PC-9 (cell line): ENCODE measurements at places on chromosomes 13 and 19.
A peak's percentile ranks its signal among the peaks of the same experiment; 100 is the strongest.

GRCh38 chr13:101325423-101325822 lies 90.9 kb downstream of the NALCN start:
- no peak for DNase-seq

DNA sequence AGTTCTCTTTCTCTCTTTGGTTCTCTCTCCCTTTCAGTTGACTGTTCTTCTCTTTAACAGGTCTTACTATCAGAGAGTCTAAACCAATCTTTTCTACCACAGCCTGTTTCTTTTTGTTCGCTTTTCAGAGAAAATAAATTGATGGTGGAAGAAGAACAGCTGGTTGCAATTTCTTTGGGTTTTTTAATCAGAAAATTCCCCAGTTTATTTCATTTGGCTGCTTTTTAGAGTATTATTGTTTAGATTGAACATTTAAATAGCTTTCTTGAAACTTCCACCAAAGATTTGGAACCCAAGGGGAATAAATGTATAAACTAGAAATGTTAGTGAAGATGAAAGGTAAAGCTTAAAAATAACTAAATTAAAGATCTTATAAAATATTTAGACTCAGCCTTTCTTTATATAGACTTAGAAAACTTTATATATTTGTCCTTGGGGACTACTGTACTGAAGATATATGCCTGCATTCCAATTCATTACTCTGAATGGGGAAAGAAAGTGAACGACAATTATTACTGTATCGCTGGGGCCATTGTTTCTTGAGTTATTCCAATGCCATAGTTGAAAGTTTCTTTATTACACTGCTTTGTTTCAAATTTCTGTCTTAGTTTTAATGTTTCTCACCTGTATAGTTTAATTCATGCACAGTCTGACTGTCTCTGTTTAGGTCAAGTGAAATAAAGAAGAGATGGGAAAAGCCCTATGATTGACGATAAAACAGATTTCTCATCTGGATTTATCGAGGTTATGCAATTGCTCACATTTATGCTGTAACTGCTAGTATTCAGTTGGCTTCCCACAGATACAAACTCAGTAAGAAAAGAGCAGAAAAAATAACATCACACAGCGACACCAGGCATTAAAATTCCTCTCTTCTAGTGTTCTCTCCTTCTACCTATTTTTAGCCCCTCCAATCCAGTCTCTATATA lies 169.4 kb upstream of the CSNK1A1L start:
- no peak for DNase-seq

DNA sequence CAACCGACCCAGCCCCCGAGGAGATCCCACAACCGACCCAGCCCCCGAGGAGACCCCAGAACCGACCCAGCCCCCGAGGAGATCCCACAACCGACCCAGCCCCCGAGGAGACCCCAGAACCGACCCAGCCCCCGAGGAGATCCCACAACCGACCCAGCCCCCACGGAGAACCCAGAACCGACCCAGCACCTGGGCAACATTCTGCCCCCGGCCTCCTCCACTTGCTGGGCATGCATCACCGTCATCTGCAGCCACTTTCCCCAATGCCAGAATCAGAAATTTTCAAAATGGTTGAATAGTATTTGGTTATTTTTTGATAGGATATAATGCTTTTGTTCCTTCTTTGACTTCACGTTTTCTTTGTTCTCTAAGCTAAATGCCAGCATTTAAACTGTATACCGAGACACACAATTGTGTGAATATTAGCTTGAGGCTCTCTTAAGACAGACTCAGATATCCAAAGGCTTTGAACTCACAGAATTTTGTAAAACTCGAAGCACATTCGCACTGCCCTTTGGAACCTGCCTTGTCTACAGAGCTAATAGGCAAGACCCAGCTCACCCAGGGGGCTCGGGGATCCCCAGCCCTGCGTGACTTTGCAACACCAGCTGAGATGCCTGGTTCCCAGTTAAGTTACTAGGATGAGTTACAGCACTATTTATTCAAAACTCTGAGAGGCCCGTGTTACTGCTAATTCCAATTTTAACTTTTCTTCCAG lies 15.5 kb upstream of the RASA3 start:
- DNase-seq: no peak

- no peak for DNase-seq
Measured at GRCh38 chr13:65034266-65034665, 2195.9 kb downstream of the PCDH9 start.

- DNase-seq: no peak
Measured at GRCh38 chr13:112060899-112061366, 6.0 kb upstream of the SOX1 start.

- DNase-seq: no peak
Measured at GRCh38 chr19:8487137-8487851, 15.1 kb downstream of the PRAM1 start.

GRCh38 chr13:39251340-39251739 lies 213.1 kb downstream of the NHLRC3 start:
- DNase-seq: no peak

- no peak for DNase-seq
Measured at GRCh38 chr13:110486061-110486715, 75.3 kb downstream of the RAB20 start.

GRCh38 chr13:74597526-74597925 lies 463.3 kb upstream of the KLF12 start:
- DNase-seq: no peak

- DNase-seq: peak; percentile 76
Measured at GRCh38 chr19:49591731-49592485, 926 bp downstream of the PRR12 start.

- no peak for DNase-seq
Measured at GRCh38 chr13:44334751-44335150, 38.9 kb upstream of the SERP2 start.
